ENCODE measurements at places on chromosomes 6 and 20.

DNA sequence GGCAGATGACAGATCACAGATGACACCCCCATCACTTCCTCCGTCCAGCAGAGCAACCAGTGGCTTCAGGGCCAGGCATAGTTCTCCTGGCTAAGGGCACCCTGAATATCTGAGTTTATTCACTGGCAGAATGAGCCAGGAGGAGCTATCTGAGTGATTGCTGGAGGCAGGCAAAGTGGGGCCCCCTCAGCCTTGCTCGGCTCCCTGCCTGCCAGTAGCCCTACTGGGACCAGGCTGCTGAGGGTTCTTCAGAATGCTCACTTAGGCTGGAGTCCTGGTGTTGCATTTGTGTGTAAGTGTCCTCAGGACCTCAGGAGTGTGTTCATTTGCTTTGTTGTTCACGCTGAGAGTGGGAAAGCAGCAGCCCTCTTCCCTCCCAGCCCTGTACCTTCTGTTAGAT lies 31.2 kb downstream of the CHMP4B start:
- no peak for DNase-seq

DNA sequence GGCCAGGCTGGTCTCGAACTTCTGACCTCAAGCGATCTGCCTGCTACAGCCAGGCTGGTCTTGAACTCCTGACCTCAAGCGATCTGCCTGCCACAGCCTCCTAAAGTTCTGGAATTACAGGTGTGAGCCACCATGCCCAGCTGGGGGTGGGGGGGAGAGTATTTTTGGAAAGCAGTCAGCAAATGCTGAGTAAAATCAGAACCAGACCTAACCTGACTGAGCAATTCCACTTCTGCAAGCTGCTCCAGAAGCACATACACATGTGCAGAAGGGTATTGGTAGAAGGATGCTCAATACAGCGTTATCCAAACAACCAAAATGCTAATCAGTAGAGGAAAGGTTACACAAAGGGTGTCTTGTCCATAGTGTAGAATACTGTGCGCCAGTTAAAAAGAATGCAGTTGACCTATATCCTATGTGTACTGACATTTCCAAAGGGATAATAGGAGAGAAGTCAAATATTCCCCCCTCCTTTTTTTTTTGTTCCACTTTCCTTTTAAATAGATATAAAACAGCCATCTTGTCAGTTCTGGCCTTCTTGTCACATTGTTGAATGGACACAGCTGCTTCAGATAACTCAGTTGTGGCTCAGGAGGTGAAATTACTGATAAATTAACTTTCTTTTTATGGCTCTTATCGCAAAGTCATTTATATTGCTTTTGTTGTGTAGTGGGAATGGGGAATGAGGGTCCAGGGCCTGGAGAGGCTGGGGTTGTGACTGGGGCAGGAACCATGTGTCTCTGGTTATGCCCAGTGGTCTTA lies 74.6 kb downstream of the DTD1 start:
- DNase-seq = no peak

DNA sequence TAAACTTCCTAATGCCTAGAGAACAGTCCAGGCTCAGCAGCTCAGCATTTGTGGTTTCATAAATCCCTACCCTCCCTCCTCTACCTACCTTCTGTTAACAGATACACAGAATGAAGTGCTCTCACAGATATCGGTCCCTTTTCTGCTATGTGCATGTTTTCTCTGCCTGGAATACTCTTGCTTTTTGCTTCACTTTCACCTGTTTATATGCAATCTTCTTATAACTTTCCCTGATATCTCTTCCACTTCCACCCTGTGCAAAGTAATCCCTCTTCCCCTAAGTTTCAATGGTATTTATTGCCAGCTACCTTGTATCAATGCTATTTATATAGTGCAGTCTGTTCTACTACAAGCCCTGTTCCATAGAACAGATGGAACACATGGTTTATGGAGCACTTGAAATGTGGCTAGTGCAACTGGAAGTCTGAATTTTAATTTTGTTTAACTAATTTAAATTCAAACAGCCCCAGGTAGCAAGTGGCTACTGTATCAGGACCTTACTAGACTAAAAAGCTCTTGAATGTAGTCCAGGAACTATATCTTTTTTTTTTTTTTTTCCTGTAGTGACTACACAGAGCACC lies 3.1 kb upstream of the TAB2 start:
- DNase-seq = no peak

- no peak for DNase-seq
These were observed 23.7 kb upstream of the PSMF1 start for GRCh38 chr20:1094751-1095150.

DNA sequence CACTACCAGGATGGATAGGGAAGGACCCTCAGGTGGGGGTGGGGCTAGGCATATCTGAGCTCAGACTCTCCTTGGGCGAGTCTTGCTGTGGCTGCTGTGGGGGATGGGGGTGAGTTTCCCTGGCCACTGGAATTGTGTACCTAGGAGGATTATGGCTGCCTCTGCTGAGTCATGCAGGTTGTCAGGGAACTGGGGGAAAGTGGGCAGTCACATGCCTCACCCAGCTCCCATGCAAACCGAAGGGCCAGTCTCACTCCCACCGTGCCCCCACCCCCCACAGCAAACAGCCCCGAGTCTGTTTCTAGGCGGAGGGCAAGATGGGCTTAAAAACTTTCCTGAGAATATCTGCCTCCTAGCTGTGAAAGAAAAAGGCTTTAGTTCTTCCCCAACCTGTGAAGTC lies 210.3 kb upstream of the FERMT1 start:
- DNase-seq = no peak

DNA sequence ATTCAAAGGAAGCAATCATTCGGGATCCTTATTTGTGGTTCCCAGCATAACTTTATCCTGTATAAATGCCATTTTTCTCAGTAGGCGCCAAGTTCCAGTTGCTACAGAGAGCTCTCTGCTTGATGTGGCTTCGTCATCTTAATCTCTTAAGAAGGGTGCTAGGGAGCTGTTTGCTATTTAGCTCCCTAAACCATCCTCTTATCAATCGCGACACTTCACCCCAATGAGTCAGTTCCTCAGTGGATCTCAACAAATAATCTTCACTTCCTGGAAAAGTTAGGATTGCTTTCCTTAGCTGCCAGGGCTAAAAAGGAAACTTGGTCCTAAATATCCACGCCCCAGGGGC lies 1.3 kb upstream of the NKAIN2 start:
- DNase-seq = no peak

- no peak for DNase-seq
These were observed 4.9 kb downstream of the XPO5 start for GRCh38 chr6:43570876-43571441.

- DNase-seq = no peak
These were observed 347.3 kb upstream of the CNR1 start for GRCh38 chr6:88513471-88513870.

GRCh38 chr6:19121521-19121920 lies 715.6 kb upstream of the ID4 start:
- DNase-seq = no peak

GRCh38 chr20:51428401-51429143 lies 113.9 kb downstream of the NFATC2 start:
- DNase-seq = no peak

DNA sequence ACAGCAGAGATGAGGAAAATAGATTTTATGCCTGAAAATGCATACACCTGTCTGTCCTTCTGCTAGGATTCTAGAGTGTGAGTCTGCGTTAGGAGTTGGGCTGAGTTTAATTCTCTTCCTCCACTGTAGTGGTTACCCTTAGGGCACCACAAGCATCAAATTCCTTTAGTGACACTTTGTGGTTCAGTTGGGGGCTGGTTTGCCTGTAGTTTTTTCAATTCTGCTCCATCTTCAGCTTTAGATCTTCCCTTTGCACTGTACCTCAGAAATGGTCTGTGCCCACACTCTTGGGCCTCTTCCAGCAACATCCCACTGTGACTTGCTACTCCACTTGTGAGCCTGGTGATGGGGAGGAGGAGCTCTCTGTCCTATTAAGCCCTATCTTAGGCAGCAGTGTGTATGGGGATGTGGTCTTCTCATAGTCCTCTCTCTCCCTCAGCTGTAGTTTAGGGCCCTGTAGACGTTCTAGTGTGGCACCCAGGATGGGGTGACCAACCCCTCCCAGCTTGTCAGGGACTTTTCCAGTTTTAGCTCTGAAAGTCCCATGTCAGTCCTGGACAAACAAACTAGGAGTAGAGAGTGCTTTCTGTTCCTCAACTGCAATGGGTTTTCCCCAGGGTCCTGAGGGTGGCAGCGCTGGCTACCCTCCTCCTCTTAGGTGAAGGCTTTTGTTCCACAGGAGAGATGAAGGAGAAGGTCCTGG lies 19.7 kb upstream of the OGFRL1 start:
- no peak for DNase-seq

DNA sequence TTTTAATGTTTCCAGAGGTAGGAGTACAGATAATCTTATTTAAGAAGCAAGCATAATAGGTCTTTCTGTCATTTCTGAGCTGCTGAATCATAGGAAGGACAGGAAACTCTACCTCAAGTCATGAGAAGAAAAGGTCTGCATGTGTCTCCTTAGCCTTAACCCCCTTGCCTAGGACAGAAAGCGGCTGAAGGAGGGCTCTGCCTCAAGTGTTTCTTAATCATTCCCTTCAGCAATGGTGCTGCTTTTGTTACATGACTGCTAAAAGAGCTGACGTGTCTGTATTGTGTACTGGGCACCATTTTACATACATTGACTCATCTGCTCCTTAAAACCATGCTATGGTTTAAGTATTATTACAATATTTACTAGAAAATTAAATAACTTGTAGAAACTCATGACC lies 564.0 kb upstream of the AGPAT4 start:
- no peak for DNase-seq

GRCh38 chr6:149852180-149852579 lies 12.0 kb downstream of the LRP11 start:
- DNase-seq = no peak

GRCh38 chr6:30813631-30814145 lies 69.3 kb upstream of the IER3 start:
- DNase-seq = no peak

DNA sequence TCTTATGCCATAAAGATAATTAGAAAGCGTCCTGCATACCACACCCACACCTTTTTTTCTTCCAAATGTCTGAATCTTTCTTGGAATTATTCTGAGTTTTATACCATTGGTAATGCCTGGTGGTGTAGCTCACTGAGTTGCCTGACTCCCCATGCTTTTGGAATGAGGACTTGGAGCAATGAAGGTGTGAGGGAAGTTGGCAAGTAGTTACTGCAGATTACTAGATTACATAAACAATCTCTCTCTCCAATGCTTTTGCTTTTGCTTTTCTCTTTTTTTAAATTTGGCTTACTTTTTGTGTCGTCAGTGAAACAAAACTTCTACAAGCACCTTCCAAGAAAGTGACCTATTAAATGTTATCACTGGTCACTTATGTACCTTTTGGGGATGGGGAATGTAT lies 406.1 kb upstream of the SOX4 start:
- no peak for DNase-seq

DNA sequence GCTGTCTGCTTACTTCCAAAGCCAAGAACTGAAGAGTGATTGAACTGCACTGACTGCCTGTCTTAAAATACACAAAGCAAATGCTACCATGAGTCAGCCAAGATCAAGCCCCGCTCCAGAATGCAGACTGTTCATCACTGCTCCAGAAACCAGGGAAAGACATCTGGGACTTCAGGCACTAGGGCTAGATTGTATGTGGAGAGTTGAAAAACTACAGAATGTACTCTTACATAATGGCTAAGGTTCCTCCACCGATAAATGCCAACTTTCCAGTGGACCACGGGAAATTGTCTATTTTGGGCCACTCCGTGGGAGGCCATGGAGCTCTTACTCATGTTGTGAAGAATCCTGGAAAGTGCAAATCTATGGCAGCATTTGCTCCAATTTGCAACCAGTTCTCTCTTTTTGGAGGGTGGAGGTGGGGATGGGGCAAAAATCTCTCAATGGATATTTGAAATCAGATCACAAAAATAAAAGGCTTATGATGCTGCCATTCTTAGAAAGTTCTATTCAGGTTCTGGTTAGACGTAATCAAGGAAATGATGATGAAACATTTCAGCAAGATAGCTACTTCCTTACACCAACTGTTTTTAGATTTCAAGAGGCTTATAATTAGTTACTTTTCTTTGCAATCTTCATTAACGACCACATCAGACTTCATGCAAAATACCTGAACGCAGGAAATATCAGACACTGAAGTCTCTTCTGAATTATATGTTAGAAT lies 11.8 kb upstream of the CAP2 start:
- DNase-seq = no peak

DNA sequence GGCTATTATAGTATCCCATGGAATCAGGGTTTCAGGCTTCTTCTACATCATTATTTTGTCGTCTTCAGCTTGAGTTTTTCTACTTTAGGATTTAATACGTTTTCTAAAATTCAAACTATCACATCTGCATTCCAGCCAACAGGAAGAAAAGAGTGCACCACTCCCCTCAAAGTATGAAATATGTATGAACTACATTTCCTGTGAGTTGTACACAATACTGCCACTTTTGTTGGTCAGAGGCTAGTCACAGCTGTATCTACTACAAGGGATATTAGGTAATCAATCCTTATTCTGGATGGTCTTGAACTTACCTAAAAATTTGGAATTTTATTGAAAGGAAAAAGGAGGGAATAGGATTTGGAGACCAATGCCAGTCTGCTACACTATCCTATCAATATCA lies 235.6 kb upstream of the TBX18 start:
- DNase-seq = no peak

GRCh38 chr6:90483116-90483839 lies 103.6 kb downstream of the MAP3K7 start:
- DNase-seq = no peak

GRCh38 chr6:63014290-63014689 lies 197.0 kb upstream of the FKBP1C start:
- no peak for DNase-seq

DNA sequence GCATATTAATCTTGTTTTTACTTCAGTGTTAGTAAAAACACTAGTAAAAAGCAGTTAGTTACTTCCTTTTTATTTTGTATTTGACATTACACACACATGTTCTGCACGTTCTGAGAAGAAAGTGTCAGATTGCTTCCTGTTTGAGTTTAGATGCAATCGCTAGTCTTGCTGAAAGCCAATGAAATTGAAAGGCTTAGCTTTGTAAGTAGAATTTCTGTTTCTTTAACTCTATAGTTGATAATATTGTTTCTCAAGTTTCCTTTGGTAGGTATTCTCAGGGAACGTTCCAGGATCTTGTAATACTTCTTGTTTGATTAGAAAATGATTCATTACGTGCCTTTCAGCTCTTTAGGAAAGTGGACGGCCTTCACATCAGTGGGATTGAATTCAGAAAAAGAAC lies 55.0 kb downstream of the CDKAL1 start:
- no peak for DNase-seq

DNA sequence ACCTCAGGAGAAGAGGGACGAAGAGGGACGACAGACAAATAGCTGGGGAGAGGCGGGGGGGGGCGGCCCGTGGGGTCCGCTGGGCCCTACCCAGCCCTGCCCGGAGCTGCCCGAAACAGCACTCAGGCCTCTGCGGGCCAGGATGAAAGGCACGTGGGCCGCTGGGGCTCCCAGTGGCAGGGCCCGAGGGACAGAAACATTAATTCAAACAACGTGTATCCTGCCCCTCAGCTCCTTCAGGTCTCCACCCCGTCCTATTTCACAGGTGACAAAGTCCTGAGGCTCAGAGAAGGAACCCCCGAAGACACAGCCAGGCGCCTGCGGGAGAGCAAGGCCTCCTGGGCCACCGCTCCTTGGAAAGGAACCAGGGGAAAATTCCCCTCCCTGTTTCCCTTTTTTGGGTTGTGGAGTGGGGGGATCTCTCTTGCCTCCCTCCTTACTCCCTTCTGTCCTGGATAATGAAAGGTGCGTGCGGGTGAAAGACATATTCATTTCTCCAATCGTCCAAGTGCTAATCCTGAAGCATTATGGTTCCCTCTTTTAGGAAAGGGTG lies 93.3 kb downstream of the RNASET2 start:
- DNase-seq = no peak

Data from bone marrow (tissue), 2 donors.